ENCODE measurements at places on chromosomes 1 and 21.

GRCh38 chr1:6727535-6727934, 25.9 kb upstream of the DNAJC11 start:
- no peak for DNase-seq

DNA sequence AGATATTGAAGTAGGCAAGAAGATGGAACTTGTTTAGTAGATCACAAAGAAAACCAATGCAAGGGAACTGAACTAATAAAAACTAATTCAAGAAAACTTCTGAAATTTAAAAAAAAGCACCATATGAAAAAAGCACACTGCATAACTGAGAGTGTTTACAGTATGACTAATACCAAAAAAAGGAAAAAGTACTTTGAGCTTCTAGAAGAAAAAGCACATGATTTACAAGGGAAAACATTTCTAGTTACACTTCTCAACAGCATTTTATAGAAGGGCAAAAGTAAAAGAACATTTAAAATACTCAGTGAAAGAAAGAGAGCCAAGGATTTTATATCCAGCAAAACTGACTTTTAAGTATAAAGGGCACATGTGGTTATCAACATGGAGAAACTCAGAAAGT, 233.6 kb downstream of the RPS6KC1 start:
- DNase-seq = peak; percentile 6

GRCh38 chr1:71918630-71919029, 363.7 kb downstream of the NEGR1 start:
- no peak for DNase-seq

- no peak for DNase-seq
Observed at GRCh38 chr1:74811436-74812179, 78.7 kb downstream of the TYW3 start.

DNA sequence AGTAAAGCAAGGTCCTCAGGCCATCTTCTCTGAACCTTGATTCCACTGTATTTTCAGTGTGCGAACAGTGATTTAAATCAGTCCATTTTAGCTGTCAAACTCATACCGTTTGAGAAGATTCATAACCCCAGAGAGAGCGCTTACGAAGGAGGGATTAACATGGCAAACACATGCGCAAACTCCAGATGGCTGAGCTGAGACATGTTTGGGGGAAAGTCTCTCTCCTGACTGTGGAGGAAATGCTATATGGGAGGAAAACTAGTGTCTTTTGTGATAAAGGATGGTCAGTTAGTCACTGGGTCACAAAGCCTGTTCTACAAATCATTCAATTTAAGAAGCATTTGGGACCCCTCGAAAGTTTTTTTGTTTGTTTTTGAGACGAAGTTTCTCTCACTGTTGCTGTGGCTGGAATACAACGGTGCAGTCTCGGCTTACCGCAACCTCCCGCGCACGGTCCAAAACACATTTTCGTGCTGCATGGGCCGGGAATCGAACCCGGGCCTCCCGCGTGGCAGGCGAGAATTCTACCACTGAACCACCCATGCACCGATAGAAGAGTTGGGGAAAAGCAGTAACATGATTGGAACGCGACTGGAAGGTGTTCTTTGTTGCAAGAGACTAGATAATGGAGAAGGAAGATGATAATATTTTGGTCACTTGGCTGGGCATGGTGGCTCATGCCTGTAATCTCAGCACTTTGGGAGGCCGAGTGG, 58.4 kb upstream of the CXADR start:
- DNase-seq = peak; percentile 79

DNA sequence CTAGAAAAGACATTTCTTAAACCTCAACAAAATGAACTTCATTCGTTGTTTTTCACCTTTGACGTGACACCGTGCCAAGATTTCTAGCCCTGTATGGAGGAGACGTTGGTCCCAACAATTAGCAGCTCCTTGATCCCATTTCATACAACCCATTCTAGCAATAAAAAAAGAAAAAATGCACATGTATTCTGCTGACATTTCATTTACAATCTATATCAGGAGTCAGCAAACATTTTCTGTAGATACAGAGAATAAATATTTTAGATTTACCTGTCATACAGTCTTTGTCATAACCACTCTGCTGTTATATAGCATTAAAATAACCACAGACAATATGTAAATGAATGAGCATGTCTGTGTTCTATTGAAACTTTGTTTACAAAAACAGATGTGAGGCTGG, 7.0 kb upstream of the TAF1A start:
- no peak for DNase-seq

- DNase-seq = no peak
Observed at GRCh38 chr1:111503585-111504060, at the start of the genes ADORA3 and TMIGD3. ADORA3 (minus strand) TSS chr1:111503633; CDS start chr1:111503354, 279 bp downstream. TMIGD3 (minus strand) TSS chr1:111503633; CDS start chr1:111503354, 279 bp downstream.

DNA sequence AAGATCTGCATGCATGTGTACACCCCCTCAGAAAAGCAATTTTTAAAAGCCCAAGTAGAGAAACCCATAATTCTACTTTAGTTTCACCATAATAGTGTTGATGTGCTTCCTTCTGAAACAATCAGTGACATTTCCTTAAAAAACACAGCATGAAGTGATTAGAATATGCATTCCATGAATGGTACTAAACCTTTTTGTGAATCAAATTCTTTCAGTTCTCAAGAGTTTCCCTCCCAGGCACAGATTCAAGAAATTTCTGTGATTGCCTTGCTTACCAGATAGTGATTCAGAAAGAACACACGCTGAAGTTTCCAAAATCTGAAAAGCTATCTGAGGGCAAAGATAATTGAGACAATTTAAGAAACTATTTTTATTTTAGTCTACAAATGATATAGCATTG, 136.4 kb upstream of the ADGRL2 start:
- no peak for DNase-seq

DNA sequence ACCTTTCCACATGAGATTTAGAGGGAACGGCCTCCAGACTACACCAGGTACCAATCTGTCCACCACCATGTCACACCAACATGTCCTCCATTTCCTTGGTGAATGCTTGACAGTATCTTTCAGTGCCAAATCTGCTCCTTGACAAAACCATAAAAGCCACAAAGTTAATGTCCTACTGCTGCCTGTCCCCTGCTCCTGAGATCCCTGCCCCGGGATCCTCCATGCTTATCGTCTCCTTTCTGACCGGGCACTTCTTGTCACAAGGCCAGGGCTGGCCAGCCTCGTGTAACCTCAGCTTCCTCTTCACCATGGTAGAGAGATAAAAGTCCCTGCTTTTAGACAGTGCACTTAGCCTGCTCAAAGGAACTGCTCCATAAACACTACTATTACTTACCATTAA, 136.2 kb downstream of the NAV1 start:
- DNase-seq = no peak

- DNase-seq = no peak
Observed at GRCh38 chr1:8378981-8379470, 61.1 kb downstream of the SLC45A1 start.

- DNase-seq = no peak
Observed at GRCh38 chr1:228801068-228801467, 65.8 kb downstream of the RHOU start.

- peak; percentile 76 for DNase-seq
Observed at GRCh38 chr1:51063121-51063520, 38.9 kb upstream of the C1orf185 start.

- no peak for DNase-seq
Observed at GRCh38 chr1:107785496-107786202, 179.3 kb downstream of the VAV3 start.

DNA sequence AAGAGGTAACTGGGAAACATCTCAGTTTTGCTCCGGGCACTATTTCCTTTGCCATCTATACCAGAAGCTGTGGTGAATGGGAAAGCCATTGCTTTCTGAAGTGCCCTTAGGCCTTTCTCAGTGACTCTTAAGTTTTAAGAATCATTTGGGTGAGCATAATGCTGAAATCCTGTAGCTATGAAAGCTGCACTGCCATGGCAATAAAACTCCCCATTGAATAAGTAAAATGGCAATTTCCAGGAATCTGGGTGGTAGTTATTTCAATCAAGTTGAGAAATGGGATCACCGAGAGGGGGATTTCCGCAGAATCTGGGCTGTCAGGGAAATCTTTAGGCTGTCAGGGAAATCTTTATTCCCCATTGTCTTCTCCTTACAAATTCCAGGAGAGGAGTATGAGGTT, 26.8 kb upstream of the MACF1 start:
- no peak for DNase-seq
